ENCODE measurements at places on chromosomes 4 and X.
A peak's percentile ranks its signal among the peaks of the same experiment; 100 is the strongest.

DNA sequence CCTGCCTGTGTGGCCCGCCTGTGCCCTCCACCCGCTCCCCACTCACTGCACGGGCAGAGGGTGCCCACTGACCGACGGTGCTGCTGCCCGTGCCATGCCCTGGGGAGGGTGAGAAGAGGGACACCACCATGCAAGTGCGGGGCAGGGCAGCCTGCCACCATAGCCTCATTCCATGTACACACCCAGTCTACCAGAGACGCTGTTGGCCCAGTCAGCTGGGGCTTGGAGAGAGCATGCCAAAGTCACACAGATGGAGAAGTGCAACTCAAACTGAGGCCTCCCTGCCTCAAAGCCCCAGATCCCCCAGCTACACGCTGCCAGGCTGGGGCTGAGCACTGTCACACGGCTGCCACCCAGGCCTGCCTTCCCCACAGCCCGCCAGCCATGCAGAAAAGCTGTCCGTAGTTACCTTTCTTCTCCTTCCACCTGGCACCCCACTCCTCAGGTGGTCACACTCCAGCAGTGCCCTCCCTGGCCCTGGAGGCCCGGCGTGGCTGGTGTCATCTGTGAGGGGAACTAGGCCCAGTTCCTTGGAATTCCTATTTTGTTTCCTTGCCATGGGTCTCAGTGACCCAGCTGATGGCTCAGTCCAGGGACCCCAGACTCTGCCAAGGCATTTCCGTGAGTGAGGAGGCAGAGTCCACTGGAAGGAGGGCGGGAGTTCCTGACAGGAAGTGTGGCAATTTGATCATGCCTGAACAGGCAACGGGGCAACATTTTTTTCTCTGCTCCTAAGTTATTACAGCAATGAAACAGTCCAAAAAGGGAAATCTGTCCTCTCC, at the start of gene SLC2A9:
Gene SLC2A9 (minus strand): TSS at position 627 of the 782 bp plus-strand sequence. CDS start 68 bp downstream, at position 559.
- no peak for DNase-seq
- no peaks in the 10 kb centered on the region for H3K27me3 ChIP-seq
- peaks cover 33% of the 10 kb centered on the region for H3K4me1 ChIP-seq
- peak within 1 kb of the TSS; percentile 22 for H3K4me3 ChIP-seq

DNA sequence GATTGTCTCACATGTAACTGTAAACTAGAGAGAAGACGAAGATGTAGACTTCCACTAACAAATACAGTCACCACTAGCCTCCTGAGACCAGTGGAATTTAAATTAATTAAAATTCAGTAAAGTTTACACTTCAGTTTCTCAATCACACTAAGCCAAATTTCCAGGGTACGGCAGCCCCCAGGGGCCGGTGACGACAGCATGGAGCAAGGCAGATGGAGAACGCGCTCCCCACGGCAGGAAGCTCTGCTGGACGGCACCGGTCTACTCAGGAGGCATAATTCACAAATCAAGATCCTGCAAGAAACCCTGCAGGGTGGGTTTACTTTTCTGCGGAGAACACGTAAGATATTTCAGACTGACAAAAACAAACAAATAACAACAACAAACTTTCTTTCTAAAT, 80.7 kb downstream of the FAT1 start:
- H3K27ac ChIP-seq = no peak overlapping the region
- H3K4me3 ChIP-seq = no peak overlapping the region
- no peaks in the 10 kb centered on the region for H3K27me3 ChIP-seq
- H3K4me1 ChIP-seq = peaks cover 3% of the 10 kb centered on the region
- peaks cover 3% of the 10 kb centered on the region for H3K36me3 ChIP-seq
- no peak for DNase-seq

DNA sequence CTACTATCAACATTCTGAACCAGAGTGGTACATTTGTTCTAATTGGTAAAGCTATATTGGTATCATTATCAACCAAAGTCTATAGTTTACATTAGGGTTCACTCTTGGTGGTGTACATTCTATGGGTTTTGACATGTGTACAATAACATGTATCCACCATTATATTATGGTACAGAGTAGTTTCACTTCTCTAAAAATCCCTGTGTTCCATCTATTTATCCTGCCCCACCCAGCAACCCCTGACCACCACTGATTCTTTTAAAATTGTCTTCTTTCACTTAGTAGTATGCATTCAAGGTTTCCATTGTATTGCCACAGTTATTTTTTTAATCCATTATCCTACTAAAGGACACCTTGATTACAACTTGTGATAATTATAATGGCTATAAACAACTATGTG, 15.3 kb upstream of the TMPRSS11D start:
- DNase-seq = no peak
- no peak overlapping the region for H3K27ac ChIP-seq
- no peaks in the 10 kb centered on the region for H3K4me1 ChIP-seq
- no peaks in the 10 kb centered on the region for H3K27me3 ChIP-seq
- H3K4me3 ChIP-seq = no peak overlapping the region

- no peak for DNase-seq
- no peaks in the 10 kb centered on the region for H3K36me3 ChIP-seq
- no peaks in the 10 kb centered on the region for H3K4me1 ChIP-seq
- no peak overlapping the region for H3K4me3 ChIP-seq
- H3K27ac ChIP-seq = no peak overlapping the region
- no peaks in the 10 kb centered on the region for H3K27me3 ChIP-seq
These were observed 1684.8 kb upstream of the TENM3 start for GRCh38 chr4:180558427-180558826.

DNA sequence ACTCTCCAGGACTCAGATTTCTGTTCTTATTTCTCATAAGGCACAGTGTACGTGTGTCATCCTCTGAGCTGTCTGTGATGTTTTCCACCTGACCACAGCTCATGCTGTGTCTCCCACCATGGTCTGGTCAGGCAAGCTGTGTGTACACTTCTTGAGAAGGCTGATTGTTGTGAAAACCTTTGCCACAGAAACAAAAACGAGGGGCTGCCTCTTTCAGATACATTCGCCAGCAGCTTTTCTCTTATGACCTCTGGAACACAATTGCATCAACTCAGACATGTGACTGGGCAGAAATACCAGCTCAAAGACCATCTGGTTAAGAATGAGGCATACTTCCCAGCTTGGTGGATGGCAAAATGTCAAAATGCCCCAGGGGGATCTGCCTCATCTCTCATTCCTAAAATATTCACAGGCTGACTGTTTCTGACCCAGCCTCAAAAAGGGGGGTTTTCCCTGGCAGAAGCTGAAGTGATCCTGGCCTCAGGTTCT, 46.1 kb downstream of the PGRMC2 start:
- no peaks in the 10 kb centered on the region for H3K36me3 ChIP-seq
- no peak overlapping the region for H3K4me3 ChIP-seq
- H3K4me1 ChIP-seq = no peaks in the 10 kb centered on the region
- DNase-seq = no peak
- H3K27me3 ChIP-seq = no peaks in the 10 kb centered on the region
- H3K27ac ChIP-seq = no peak overlapping the region

DNA sequence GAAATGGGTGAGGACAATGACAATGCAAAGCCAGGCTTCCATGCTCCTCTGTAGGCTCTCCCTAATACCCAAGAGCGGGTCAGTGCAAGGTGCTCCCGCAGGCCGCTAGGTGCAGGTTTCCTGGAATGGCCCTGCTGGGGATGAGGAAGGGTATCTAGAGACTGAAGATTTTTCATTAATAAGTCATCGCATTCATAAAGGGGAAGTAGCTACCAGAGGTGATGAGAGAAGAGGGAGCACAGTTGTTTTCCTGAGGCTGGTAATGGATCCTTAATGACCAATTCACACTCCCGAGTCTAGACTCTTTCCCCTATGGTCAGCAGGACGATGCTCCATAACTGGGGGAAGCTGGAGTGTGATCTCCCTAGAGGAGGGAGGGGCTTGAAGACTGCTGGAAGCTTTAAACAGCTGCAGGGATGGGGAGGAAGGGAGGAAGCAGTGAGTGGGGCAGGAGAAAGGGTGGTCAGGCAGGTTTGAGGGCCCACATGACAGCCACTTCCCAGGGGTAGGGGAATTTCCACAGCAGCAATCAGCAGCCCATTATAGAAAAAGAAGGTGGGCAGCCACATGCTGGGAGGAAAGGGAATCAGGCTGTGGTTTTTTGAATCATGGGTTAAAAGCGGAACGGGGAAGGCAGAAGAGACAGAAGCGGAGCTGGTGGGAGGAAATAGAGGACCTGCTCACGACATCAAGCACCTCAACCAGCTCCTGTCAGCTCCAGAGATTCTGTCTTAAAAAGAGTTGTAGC, 10.2 kb upstream of the ATP6AP2 start:
- H3K27ac ChIP-seq = no peak overlapping the region
- no peak for DNase-seq
- H3K27me3 ChIP-seq = no peaks in the 10 kb centered on the region
- H3K36me3 ChIP-seq = no peaks in the 10 kb centered on the region

- no peak for DNase-seq
- no peak overlapping the region for H3K4me3 ChIP-seq
- H3K4me1 ChIP-seq = no peaks in the 10 kb centered on the region
- peaks cover 5% of the 10 kb centered on the region for H3K27me3 ChIP-seq
These were observed 9.9 kb upstream of the ZCCHC4 start for GRCh38 chr4:25302626-25303025.

GRCh38 chr4:161428180-161428965, 735.4 kb downstream of the FSTL5 start:
- no peak overlapping the region for H3K4me3 ChIP-seq
- no peak for DNase-seq
- H3K27ac ChIP-seq = no peak overlapping the region
- H3K36me3 ChIP-seq = no peaks in the 10 kb centered on the region
- no peaks in the 10 kb centered on the region for H3K27me3 ChIP-seq

- H3K27me3 ChIP-seq = no peaks in the 10 kb centered on the region
- no peaks in the 10 kb centered on the region for H3K4me1 ChIP-seq
- no peak overlapping the region for H3K27ac ChIP-seq
These were observed 27.5 kb upstream of the IQSEC2 start for GRCh38 chrX:53308836-53309235.

DNA sequence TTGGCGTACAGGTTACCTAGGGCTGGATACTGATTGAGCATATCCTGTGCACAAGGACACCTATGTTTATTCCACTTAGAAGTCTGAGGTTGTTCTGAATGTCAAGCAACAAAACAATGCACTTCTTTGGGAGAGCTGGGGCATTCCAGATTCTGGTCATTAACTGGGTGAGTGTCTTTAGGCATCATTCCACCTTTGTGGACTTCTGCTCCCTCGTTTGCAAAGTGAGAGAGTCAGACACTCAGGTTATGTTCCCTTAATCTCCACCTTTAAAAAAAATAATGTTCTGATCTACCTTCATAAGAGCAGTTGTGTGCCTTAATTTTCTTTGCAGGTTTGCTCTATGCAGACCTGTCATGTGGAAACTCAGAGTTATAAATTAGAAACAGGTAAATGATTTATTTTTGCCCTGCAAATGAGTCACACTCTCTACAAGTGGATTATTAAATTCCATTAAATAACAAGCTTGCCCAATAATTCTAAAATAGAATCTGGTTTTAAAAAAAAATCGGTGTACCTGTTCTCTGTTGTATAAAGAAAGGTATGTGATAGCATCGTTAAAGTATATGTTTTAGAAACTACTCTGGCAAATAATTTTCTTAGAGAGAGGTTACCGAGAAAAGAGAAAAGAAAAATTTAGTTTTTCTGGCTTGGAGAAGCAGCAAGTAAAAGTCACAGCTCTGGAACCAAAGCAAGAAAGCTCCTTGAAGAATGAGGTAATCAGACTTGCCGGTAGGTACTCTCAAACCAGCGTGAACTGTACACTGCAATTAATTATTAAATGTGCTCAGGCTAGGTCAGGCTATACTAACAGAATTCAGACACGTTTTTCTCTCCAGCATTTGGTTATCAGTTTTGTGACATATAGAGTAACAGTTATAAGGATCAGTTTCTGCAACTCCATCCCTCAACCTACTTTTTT, 93.2 kb downstream of the SORBS2 start:
- H3K4me3 ChIP-seq = no peak overlapping the region
- DNase-seq = no peak
- peak overlapping the region; percentile 89 for H3K27ac ChIP-seq
- H3K36me3 ChIP-seq = no peaks in the 10 kb centered on the region

DNA sequence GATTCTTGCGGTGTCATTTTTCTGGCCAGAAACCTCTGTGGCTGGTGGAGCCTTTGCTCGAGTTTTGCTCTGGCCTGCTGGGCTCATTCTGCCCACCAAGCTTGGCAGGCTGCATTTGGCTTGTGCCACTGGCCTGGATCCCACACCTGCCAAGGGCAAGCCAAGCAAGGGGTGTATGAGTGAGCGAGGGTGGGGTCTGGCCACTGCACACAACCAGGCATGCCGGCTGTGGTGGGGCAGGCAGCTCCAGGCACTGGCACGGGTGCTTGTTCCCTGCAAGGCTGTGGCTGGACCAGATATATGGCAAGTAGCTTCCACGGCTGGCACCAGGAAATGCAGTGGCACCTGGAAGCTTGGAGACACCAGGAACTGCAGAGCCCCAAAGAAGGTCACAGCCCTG, 68.6 kb upstream of the PPP3CA start:
- DNase-seq = no peak
- no peaks in the 10 kb centered on the region for H3K36me3 ChIP-seq
- H3K4me1 ChIP-seq = no peaks in the 10 kb centered on the region
- no peaks in the 10 kb centered on the region for H3K27me3 ChIP-seq

- no peak overlapping the region for H3K4me3 ChIP-seq
- H3K27ac ChIP-seq = no peak overlapping the region
- no peaks in the 10 kb centered on the region for H3K27me3 ChIP-seq
These were observed 67.1 kb downstream of the ACOX3 start for GRCh38 chr4:8373270-8373972.

DNA sequence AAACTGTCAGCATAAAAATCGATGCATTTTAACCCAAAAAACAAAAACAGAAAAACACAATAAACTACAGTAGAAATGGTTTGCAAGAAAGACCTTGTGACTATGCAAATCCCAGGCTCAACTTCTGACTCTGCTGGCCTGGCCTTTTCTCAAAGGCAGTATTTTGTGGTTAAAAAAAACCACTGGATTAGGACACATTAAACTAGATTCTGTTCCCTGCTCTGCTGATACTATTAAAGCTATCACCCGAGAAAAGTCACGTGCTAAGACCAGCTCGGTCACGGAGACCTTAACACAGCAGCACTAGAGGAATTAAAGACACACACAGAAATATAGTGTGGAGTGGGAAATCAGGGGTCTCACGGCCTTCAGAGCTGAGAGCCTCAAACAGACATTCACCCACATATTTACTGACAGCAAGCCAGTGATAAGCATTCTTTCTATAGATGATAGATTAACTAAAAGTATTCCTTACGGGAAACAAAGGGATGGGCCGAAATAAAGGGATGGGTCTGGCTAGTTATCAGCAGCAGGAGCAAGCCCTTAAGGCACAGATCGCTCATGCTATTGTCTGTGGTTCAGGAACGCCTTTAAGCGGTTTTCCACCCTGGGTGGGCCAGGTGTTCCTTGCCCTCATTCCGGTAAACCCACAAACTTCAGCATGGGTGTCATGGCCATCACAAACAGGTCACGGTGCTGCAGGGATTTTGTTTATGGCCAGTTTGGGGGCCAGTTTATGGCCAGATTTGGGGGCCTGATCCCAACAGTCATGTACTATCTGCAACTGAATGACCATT, 16.1 kb downstream of the CBR4 start:
- H3K27ac ChIP-seq = no peak overlapping the region
- H3K4me3 ChIP-seq = no peak overlapping the region
- H3K4me1 ChIP-seq = peaks cover 5% of the 10 kb centered on the region
- peaks cover 10% of the 10 kb centered on the region for H3K36me3 ChIP-seq
- DNase-seq = no peak

Data from tibial artery (tissue), 4 donors.